Naive thymus-derived CD8-positive, alpha-beta T cell (primary cell): ENCODE measurements at places on chromosomes 4 and X.

GRCh38 chr4:145565328-145565727 lies 53.9 kb upstream of the MMAA start:
- no peak for DNase-seq

DNA sequence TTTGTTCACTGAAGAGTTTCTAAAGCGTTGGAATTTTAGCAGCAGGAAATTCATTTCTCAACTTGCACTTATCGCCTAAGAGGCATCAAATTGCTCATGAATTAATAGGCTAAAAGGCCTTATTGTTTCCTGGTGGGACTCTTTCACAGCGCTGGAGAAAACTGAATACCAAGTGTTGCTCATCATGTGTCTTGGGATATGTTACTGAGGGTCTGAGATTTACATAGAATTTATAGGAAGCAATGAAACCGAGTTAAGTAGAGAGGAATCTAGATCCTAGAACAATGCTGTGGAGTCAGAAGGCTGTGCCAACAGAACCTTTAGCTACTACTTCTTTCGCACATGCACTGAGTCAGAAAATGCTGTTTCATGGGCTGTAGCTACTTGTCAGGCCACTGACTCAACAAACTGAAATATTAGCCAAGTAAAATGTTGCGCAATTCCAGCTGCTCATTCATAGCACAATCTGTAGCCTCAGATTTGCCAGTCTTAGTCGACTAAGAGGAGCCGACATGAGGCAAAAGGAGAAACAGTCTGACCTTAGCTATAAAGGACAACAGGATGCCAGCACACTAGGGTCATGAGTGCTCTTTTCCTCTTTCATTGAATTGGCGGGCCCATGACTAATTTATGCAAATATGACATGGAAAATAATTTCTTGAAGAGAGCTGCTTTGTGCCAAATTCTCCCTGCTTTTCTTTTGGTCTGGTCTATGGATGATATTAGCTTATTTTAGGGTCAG lies 35.9 kb upstream of the CXCL8 start:
- no peak for DNase-seq

DNA sequence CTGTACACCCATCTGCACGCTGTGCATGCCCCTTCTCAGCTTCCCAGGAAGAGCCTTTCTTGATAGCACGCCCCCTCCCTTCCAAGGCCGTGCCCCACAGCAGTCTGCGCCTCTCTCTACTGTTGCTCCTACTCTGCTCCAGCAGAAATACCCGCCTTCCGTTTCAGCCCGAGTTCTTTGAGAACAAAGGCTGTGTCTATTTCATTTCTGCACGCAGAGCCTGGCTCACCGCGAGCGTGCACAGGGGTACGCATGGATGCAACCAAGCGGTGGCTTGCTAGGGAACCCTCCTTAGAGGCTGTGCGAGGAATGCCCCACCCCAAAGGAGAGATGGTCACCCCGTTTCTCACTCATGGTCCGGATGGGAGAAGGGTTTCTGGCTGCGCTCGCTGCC lies 485 bp downstream of the AADAT start:
- no peak for DNase-seq

GRCh38 chr4:138259824-138260223 lies 17.7 kb upstream of the SLC7A11 start:
- DNase-seq, result no peak

DNA sequence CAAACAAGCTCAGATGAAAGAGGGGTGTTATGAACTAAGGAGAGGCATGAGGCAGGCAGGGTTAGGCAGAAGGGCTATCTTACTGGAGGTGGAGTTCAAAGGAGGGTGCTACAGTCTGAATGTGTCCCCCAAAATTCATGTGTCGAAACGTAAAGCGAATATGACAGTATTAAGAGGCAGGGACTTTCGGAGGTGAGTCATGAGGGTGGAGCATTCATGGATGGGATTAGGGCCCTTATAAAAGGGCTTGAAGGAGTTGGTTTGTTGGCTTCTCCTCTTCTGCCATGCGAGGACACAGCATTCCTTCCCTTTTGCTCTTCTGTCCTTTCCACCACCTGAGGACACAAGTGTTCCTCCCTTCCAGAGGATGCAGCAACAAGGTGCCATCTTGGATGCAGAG lies 22.9 kb downstream of the APLN start:
- DNase-seq, result no peak

- no peak for DNase-seq
These were observed 288.4 kb downstream of the CRLF2 start for GRCh38 chrX:924017-924416.
